ENCODE measurements at places on chromosomes 3 and 15.

DNA sequence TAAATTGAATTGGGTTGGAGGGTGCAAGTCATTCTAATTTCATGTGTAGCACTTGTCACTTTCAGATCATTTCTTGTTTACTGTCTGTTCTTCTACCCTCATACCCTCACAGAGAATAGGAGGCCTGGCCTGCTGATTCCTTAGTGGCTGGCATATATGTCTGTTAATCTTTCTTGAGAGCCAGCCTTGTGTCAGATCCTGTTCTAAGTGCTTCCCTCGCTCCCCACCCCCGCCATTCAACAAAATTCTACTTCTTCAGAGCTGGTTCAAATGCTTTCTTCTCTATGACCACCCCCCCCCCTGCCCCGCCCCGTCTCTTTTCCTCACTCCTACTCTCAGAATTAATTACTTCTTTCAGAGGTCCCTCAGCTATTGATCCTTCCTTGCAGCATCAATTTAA, 1.5 kb upstream of the U2SURP start:
- no peak for DNase-seq

DNA sequence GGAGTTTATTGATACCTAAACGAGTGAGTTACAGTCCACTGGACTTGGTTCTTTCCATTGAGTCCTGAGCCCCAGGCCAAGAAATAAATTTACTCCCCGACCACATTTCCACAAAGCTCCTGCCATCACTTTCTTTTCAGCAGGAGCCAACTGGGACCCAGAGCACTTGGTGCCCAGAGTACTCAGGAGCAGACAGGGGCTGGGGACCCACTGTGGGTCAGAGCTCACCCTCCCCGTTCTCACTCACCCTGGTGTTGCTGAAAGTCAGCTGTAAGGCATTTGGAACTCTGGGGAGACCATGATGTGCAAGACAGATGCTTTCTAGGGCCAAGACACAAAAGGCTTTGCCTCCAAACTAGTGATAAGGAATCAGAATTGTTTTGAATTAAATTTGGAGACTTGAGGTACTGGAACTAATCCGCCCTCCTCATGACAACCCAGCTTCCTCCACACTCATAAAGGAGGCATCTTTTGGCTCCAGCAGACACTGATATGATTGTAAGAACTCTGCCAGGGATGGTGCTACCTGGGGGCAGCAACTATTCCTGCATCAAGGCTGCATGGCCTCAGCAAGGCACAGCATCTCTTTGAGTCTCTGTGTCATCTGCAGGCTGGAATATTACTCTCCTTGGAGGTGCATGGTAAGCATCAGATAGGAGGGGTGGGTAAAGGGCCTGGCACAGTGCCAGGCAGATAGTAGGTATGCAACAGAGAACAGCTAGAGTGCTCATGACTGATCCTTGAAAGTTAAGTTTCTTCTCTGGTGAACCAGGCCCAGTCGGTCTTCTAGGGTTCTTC, 7.3 kb upstream of the CAMK1 start:
- no peak for DNase-seq

DNA sequence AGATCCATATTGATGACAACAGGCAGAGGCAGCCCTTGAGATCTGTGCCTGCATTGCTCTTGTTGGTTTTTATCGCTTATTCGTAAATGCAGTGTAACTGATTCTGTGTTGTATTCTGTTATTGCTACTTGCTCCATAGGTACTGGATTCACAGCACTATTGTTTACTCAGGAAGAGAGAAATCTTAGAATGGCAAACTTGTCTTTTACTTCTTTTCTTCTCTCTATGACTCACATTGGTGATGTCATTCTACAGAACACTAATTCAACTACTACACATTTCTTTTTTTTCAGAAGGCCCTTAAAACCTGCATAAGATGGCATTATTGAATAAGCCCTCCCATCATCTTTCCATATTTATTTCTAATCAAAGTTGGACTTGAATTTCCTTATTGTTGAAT, 201.0 kb upstream of the GBE1 start:
- DNase-seq: no peak

- DNase-seq: no peak
These were observed 45.3 kb downstream of the ILDR1 start for GRCh38 chr3:121976727-121977126.

DNA sequence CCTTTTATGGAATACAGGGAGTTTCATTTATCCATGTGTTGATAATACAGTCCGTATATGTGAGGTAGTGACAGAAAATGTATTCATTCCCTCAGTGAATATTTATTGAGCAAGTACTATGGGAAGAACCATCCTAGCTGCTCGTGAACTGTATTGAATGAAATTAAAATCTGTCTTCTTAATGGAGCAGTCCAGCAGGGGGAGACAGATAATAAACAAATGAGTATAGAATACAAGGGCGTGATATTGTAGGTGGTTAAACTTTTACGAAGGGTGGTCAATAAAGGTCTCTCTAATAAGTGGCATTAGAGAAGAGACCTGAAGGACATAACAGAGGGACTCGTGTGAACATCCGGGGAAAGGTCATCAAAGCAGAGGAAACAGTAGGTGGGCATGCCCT, 62.7 kb upstream of the OSTN start:
- DNase-seq: peak; percentile 14

- no peak for DNase-seq
These were observed 21.2 kb downstream of the LRRC2 start for GRCh38 chr3:46544771-46545503.

DNA sequence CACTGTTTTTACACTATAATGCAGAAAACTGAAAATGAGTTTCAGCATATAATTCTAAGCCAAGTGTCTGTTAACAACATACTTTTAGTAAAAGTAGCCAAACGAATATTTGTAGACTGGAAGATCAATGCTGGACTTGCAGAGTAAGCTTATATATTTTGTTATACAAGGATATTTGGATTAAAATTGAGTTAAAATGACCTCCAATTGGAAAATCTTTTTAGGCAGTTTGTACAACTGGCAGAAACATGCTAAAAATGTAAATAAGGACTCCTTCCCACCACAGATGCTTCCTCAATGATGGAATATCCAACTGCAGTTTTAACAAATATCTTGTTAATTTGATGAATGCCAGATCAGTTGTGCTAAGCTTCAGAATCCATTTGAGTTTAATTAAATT, 25.3 kb downstream of the ZBBX start:
- DNase-seq: no peak

GRCh38 chr15:48300038-48300437, 31.2 kb upstream of the DUT start:
- no peak for DNase-seq

- no peak for DNase-seq
These were observed 745.2 kb downstream of the SI start for GRCh38 chr3:164332831-164333802.

DNA sequence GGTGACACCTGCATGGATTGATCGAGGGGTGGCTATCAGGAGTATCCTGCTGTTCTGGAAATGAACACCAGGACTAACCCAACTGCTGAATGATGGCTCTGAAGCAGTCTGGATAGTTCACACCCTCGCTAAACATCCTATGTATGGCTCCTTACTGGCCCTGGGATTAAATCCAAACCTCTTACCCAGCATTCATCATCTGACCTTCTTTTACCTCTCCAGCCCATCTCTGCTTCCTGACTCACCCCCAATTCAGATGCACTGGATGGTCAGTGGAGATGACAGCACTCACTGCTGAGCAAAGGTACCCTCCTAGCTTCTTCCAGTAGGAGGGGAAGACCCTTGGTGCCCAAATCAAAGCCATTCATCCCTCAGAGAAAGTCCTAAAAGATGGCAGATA, 235.2 kb upstream of the TRIM42 start:
- no peak for DNase-seq

DNA sequence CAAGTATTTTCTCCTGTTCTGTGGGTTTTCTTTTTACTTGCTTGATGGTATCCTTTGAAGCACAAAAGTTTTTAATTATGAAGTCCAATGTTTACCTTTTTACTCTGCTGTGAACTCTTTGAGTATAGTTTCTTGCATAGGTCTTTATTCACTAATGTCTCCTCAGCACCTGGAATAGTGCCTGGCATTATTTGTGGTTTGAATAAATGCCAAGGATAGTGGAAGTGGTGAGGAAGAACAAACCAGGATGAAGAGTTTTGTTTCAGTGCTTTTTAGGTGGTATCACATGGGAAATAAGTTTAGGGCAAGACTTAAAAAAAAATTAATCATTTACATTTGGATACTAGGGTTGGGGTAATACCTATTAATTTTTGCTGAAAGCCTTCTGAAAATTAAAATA, 25.7 kb downstream of the GPD1L start:
- no peak for DNase-seq

GRCh38 chr3:192843723-192844485, 73.8 kb downstream of the MB21D2 start:
- peak; percentile 31 for DNase-seq

DNA sequence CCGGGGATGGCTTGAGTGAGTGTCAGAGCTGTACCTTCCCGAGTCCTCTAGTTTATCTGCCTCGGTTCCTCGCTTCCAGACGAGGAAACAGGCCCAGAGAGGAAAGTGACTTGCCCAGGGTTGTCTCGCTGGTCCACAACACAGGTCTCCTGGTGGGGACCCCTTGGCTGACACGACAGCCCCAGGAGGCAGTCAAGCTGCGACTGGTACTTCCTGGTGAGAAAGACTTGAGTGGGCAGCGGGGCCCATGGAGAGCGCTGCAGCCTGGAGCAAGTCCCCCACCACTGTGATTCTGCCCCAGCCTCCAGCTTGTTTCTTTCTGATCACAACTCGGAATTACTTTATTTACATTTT, 600 bp upstream of the CHRNA5 start:
- DNase-seq: no peak

DNA sequence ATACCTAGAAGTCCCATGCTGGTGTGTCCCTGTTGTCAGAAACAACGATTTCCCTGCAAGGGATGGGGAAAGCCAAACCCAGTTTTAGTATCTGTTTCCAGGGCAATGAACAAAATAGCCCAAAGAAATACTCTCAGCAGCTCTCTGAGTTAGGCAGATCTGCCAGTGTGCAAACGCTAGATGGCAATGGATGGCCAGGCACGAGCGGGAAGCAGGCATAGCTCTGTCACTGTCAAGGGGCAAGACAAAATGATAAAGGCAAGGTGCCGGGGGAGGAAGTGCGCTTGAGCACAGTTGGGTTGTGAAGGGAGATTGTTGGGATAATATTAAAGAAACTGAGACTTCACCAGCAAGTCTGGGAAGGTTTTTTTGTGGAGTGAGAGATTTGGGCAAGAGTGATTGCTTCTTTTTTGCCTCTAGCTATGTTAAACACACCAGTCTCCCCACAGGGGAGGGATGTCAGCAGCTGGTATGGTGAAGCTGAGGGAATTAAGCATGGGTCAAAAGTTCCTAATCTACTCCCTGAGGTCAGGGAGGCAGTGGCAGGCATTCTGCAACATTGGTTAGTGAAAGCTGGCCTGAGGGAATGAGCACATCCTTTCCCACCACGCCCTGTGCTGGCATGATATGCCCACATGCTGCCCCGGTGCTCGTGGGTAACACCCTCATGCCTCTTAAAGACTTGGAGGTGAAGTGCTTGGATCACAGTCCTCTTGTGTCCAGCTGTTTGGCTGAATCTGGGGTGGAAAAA, 117.5 kb downstream of the PDCD6IP start:
- DNase-seq: peak; percentile 22

- DNase-seq: no peak
These were observed 93.0 kb downstream of the MEIS2 start for GRCh38 chr15:37007301-37007700.

GRCh38 chr3:175149675-175150074, 290.5 kb downstream of the NAALADL2 start:
- no peak for DNase-seq

GRCh38 chr3:34260271-34261000, 462.0 kb downstream of the PDCD6IP start:
- DNase-seq: peak; percentile 76

- DNase-seq: no peak
These were observed 2.7 kb upstream of the HEG1 start for GRCh38 chr3:125058529-125058928.

- no peak for DNase-seq
These were observed 75.8 kb upstream of the LEKR1 start for GRCh38 chr3:156750191-156750873.

DNA sequence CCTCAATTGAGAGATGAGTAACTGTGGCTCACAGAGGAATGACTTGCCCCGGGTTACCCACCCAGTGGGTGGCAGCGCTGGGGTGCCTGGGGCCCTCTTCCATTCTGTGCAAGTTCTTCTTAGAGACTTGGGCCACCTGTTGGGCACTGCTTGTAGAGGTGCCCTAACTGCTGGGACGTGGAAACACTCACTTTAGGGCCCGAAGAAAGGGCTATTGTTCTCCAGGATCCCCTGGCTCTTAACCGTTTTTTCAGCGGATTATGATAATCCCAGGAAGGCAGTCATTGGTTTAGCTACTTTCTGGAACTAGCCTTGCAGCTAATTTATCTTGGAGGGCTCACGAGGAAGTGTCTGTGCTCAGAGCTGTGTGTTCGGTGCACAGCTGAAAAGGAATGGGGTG, 66.0 kb upstream of the GCNT3 start:
- DNase-seq: no peak

DNA sequence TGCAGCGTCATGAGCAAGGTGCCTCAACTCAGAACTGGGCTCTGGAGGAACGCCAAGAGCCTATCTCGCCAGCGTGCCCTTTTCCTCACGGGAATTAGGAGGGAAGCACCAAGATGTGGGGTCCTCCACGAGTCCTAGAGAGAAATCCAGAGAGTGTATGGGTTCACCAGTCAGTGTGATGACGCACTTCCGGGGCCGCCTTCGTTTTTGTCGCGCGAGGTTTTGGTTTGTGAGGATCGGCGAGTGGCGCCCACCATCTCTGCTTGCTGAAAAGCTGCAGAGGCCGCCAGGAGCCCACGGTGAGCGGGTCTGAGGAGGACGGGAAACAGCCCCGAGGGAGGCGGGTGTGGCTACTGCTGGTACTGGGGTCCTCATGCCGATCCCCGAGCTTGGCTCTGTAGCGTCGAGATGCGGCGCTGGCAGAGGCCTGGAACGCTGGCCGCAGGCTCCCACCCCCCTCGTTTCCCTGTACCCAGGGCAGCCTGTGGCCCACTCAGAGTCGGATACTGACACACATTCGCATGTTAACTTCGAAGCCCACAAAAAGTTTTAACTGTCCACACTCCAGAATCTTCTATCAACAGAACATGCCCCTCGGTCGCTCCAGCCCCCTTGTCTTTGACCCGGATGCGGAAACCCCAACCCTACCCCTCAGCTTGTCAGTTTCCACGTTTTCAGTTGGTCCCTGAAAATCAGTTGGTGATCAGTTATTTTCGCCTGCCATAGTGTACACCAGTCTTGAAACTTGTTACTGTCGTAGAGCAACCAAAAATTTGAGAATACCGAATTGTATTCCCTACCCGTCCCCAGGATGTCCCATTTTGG, 30.4 kb downstream of the ZNF662 start:
- DNase-seq: no peak

DNA sequence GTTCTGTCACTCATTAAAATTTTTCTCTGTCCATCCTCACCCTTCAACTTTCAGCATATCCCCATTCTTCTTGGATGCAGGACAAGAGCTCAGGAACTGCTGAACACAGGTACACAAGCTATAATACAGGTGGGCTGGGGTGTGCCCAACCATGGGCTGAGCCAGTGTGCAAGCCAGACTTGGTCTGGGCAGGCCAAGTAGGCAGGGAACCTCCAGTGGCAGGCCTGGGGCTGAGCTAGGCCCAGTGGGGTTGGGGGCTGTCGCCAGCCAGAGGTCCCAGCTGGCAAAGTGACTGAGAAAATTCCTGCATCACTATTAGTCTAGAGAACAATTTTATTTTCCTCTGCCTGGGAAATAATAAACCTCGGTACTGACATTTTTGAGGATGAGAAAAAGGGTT, 202.9 kb downstream of the LRRC3B start:
- no peak for DNase-seq

Data from suppressor macrophage treated with lipopolysaccharide for 4 hours (primary cell).